ENCODE measurements at places on chromosomes 1 and 21.
A peak's percentile ranks its signal among the peaks of the same experiment; 100 is the strongest.

GRCh38 chr1:39681294-39681693, 9.4 kb upstream of the NT5C1A start:
- no peak for DNase-seq

- DNase-seq, result no peak
These were observed 22.8 kb upstream of the CFAP126 start for GRCh38 chr1:161390559-161390858.

DNA sequence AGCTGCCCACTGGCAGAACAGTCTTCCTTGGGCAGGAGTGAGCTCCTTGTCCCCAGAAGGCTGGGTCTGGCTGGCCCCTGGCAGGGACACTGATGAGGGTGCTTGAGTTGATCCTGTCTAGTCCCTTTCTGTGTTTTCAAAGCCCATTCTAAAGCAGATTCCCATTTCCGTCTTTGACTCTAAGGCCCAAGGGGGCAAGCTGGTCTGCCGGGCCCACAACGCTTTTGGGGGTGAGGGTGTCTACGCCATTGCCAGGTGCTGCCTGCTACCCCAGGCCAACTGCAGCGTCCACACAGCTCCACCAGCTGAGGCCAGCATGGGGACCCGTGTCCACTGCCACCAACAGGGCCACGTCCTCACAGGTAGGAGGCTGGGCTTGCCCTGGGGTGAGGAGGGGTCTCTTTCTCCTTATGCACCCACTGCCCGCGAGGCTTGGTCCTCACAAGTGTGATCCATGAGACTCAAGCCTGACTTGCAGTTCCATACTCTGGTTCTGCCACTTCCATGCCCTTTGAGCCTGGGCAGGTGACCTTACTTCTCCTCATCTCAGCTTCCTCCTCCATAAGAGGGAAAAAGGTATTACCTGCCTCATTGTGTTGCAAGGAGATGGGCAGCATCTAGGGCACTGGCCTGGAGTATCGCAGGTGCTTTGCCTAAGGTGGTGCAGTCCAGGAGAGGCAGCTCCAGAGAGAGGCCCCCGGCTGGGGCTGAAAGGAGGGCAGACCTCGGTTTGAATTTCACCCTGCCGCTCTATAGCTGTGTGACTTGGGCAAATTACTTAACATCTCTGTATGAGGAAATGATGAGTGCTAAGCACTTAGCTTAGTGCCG, 20.2 kb downstream of the PCSK9 start:
- DNase-seq, result no peak

- DNase-seq, result no peak
These were observed 14.8 kb downstream of the ALX3 start for GRCh38 chr1:110055493-110056284.

DNA sequence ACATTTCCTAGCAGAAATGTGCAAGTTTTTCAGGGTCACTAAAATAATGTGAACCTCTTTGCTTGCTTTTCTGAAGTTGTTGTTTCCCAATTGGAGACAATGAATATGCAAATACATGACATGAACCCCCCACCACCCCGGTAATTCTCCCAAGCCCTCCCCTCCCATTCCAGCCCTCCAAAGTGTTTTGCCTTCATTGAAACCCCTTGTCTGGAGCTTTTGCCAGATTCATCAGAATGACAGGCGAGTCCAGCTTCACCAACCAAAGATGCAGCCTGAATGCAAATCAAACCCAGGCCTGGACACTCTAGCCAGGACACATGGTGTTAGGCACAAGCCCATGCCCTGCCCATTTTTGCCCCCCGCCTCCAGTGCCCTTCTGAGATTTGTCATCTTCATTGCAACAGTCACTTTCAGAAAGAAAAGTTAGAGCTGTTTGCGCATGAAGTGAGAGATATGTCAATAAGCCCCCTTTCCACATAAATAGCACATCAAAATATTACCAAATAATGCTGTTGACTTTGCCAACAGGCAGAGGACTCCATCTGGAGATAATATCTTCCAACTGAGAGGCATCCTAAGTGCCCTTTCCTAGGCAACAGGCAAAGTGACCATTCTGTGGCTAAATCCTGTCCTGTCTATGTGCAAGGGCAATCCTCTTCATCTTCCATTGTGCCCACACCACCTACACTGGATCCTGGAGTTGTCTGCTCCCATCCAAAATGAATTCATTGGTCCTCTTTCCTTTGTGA, 145.6 kb upstream of the NFIA start:
- DNase-seq, result no peak

GRCh38 chr1:66266350-66266749, 267.6 kb upstream of the SGIP1 start:
- no peak for DNase-seq

DNA sequence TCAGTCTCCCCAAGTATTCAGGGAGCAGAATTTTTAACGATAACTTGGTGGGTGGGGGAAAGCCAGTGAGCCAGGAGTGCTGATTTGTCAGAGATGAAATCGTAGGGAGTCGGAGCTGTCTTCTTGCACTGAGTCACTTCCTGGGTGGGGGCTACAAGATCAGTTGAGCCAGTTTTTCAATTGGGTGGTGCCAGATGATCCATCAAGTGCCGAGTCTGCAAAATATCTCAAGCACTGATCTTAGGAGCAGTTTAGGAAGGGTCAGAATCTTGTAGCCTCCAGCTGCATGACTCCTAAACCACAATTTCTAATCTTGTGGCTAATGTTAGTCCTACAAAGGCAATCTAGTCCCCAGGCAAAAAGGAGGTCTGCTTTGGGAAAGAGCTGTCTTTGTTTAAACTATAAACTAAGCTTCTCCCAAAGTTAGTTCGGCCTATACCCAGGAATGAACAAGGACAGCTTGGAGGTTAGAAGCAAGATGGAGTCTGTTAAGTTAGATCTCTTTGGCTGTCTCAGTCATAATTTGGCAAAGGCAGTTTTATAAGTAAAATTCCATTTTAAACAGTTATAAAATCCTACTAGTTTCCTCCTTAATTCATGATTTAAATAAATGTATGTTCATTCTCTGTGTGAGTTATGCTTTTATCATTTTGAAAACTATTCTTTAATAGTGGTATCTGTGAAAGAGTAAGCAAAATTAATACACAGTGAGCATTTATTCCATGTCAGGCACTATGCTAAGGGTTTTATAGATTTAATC, 51.7 kb downstream of the SLC16A1 start:
- peak; percentile 12 for DNase-seq

DNA sequence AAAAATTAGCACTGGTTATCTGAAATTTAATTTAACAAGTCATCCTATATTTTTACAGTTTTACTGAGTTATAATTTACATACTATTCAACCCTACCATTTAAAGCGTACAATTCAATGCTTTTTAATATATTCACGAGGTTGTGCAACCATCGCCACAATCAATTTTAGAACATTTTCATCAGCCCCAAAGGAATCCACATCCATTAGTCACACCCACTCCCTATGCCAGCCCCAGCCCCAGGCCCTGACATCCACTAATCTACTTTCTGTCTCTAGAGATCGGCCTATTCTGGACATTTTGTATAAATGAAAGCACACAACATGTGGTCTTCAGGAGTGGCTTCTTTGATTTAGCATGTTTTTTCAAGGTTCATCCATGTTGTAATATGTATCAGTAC, 134.7 kb downstream of the PSMG1 start:
- DNase-seq, result peak; percentile 55

All from astrocyte of the cerebellum (primary cell).